Stimulated activated CD4-positive, alpha-beta T cell treated with anti-CD3 and anti-CD28 coated beads, TNF-alpha, amount 100 ng/mL, for 1 hour (primary cell): ENCODE measurements at places on chromosomes 6 and 20.
A peak's percentile ranks its signal among the peaks of the same experiment; 100 is the strongest.

DNA sequence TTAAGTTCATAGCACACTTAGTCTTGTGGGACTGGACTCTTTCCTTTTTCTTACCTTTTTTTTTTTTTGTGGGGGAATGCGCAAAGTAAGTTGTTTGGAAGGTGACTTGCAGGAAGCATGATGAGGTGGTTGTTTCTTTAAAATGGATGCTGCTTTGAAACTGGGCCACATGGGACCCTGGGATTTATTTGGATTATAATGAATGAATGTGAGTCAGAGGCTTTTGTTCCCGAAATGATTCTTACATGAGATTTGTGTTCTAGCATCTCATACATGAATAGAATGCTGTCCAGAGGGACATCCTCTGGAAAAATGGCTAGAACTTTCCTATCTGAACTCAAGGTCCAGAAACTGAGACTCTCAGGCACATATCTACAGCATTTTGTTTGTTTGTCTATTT is 236.6 kb upstream of the RNF24 start:
- no peak for DNase-seq

DNA sequence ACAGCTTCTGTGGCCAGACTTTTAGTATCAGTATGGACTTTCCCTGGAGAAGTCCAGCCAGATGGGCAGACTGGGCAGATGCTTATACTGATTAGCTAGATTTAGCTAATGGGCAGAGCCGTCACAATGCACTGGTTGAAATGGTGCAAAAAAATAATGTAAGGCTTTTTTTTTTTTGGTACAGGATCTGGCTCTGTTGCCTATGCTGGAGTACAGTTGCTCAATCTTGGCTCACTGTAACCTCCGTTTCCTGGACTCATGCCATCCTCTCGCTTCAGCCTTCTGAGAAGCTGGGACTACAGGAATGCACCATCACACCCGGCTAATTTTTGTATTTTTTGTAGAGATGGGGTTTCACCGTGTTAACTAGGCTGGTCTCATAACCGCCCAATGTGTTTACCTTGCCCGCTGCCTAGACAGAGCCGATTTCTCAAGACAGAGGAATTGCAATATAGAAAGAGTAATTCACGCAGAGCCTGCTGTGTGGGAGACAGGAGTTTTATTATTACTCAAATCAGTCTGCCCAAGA is 16.4 kb upstream of the KIFC1 start:
- no peak for DNase-seq

- DNase-seq, result no peak
Measured at GRCh38 chr6:168950858-168951214, 302.8 kb downstream of the THBS2 start.

GRCh38 chr6:21840428-21840827 is 246.9 kb downstream of the SOX4 start:
- no peak for DNase-seq

GRCh38 chr20:19026121-19026878 is 186.1 kb upstream of the SLC24A3 start:
- no peak for DNase-seq

DNA sequence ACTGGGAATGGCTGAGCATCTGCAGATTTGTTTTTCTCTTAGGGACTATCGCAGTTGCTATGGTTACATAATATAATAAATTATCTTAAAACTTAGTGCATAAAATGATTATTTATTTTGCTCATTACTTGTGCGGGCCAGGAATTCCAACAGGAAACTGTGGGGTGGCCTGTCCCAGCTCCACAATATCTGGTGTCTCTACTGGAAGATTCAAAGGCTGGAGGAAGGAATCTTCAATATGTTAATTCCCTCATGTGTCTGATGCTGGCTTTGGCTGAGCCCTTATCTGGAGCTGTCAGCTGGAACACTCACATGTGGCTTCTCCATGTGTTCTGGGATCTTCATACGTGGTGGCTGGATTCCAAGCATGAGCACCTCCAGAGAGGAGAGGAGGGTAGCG is 23.9 kb upstream of the B3GAT2 start:
- no peak for DNase-seq

DNA sequence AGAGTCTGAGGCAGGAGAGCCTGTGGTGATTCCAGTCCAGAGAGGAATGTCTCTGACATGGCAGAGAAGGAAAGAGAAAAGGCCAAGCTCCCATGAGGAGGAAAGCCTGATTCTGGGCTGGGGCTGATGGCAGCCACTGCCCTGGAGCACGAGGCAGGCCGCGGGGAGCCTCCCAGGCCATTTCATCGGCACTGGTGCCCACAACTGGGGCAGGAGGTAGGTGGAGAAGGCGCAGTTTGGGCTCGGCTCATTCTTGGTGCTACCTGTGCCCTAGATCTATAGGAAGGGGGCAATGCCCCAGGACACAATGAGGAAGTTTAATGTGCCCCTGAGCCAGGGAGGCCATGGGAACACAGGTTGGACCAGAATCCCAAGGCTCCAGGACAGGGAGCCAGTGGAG is 2.6 kb upstream of the TREML1 start:
- DNase-seq, result no peak

DNA sequence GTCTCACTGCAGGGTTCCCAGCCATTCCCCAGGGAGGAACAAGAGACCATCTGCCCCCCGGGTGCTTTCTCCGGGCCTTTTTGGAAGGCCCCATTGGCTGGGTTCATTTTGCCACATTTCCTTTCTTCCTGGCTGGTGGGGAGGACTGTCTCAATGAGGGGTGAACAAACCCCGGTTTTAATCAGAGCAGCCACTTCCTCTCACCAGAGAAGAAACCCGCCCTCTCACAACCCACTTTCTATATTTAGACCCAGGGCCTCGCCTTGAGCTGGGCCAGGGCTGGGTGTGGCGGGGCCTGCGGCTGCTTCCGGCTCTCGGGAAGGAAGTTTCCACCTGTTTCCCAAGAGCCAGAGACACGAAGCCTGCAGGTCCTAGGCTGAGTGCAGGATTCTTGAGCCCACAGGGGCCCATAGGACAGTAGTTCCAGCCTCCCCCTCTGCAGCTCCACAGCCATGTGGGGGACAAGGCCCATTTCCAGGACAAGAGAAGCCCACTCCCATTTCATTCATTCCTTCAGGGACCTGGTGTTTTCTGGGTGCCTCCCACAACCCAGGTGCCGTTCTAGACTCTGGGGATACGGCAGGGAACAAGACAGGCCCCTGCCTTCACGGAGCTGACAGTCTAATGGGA is 41.8 kb downstream of the RBM38 start:
- DNase-seq, result peak; percentile 27

DNA sequence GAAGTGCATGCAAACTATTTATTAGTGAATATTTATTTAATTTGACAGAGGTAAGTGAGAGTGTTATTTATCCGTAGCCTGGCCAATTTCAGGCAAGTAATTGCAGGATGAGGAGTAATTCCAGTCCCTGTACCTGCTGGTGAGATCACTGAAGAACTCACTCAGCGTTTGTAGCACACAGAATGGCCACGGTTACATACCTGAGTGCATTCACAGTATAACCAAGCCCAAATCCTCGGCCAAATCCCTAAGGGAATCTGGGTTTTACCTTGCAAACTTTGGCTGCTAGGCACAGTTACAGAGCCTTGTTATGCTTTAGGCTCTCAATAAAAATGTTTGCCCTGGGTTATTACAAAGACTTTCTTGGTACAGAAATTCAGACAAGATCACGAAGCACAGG is 93.3 kb downstream of the KCNQ5 start:
- no peak for DNase-seq

GRCh38 chr6:166203003-166203640 is 35.5 kb upstream of the TBXT start:
- DNase-seq, result no peak

DNA sequence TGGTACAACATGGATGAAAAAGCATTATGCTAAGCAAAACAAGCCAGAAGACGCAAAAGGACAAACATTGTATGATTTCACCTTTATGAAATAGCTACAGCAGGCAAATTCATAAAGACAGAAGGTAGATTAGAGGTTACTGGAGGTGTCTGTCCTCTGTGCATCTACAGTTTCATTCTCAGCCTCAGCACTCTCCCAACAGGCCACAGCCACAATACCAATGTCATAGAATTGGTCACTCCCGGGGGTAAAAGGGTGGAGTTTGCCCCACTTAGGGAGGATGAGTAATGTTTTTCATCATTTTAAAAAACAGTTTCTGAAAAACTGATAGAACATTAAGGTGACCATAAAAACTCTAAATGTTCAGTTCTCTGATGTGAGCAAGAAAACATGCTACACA is 17.2 kb upstream of the TMX4 start:
- DNase-seq, result no peak

- no peak for DNase-seq
Measured at GRCh38 chr6:15829156-15829555, 166.3 kb upstream of the DTNBP1 start.

- no peak for DNase-seq
Measured at GRCh38 chr20:32362901-32363364, 4.8 kb downstream of the ASXL1 start.

GRCh38 chr6:145400508-145400907 is 334.8 kb downstream of the EPM2A start:
- no peak for DNase-seq

- no peak for DNase-seq
Measured at GRCh38 chr6:125932451-125932795, 24.1 kb upstream of the HINT3 start.

- no peak for DNase-seq
Measured at GRCh38 chr6:28140616-28141015, 1.1 kb upstream of the ZKSCAN8 start.

DNA sequence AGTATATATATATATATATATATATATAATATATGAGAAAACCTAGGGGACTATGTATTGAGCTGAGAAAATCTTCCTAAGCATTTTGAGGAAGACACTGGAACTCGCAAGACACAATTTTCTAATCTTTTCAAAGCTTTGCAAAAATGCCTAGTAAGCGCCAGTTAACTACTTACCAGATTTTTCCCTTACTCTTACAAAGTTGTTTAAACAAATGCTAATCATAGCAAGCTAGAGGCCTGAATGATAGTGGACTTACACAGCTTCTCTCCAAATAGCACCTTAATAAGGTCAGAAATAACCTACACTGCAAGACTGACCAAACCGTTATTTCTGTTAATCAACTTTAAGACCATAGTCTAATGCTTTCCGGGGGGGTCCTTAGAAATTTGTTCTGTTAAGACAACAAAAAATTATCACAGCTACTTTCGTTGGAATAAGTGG is 56.1 kb upstream of the HFE start:
- no peak for DNase-seq

DNA sequence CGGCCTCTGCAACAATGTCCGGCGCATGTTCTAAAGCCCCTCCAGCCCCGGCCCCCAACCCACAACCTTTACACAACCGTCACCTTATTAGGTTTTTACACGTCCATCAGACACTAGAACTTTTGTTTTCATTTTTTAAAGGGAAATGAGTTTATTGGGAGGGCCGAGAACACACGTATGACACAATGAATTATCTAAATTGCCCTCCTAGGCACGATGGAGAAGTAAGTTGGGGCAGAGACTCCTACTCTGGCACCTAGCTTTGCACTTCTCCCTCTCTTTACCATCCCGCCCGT is 1.2 kb upstream of the DLL1 start:
- DNase-seq, result no peak

DNA sequence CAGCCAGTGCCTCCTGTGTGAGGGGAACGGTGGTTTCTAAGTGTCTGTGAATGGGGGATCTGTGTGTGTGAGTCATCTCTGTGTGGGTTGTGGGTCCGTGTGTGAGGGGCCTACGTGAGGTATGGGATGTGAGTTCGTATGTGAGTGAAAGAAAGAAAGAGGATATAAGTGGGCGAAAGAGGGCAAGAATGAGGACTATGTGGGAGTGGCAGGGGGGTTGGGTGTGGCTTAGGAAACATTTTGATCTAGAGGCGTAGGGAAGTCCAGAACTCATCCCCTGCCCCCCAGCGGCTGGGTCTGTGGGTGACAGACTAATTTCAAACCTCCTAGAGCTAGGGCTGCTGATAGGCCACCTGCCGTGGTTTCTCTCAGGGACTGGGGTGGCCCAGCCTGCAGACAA is 35.5 kb downstream of the DHX35 start:
- DNase-seq, result no peak

DNA sequence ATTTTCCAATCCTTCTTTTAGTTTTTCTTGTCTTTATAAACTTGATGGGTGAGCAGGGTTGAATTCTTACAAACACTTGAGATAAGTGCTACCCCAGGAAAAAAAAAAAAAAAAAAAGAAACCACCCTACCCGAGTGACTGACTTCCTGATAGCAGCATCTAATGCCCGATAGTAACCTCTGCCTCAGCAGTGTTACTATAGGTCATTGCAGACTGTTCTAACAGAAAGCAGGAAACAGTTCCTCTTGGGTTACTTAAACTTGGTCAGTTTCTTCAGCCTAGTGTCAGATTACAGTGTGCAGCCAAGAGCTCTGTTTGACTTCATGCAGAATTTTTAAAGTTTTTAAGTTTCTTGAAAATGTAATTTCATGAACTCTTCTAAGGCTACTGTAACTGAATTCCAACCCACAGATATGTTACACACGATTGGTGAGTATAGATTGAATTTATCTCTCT is 2.1 kb downstream of the MYLIP start:
- no peak for DNase-seq

DNA sequence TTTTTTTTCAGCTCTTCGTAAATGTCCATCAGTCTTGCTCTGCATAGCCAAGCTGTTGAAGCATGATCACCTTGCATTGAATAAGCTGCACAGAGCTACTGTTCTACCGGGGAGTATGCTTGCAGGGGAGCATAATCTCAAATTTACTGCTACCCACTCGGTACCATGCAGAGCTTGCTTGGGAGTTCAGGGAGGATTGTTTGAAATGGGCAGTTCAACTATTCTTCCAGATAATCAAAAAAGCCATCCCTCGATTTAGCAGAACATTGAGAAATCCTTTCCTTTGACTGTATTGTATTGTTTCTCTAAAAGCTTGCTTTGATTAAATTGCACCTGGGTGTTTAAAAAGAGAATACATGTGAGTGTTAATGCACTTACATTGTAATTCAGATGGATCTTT is 332.6 kb downstream of the UTRN start:
- no peak for DNase-seq

DNA sequence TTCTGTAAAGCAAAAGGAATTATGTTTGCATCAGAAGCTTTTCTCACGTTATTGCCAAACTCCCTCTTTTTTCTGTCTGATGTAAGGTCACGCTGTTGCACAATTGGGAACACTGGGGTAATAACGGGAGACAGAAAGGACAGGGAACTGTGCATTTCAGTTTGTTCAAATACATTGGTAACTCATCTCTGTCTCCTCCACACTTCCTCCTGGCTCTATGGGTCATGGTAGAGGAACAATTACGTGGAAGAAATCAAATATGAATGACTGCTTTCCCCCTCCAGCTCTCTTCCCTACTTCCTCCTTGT is 132.2 kb upstream of the TNFAIP3 start:
- no peak for DNase-seq

GRCh38 chr6:166996406-166996805 is 2.8 kb upstream of the CEP43 start:
- no peak for DNase-seq
